ENCODE measurements at places on chromosomes 5 and 9. TPM values are rescaled to one million over a fixed set of nuclear protein-coding genes. Genes with fewer than 3 reads are reported as not detected.

GRCh38 chr9:4313144-4313543 is 13.3 kb upstream of the GLIS3 start:
- no peak overlapping the region for H3K27ac ChIP-seq
- H3K4me1 ChIP-seq: no peaks in the 10 kb centered on the region
- H3K27me3 ChIP-seq: no peaks in the 10 kb centered on the region
- no peaks in the 10 kb centered on the region for H3K36me3 ChIP-seq
- no peak overlapping the region for H3K4me3 ChIP-seq

- no peaks in the 10 kb centered on the region for H3K4me1 ChIP-seq
- H3K4me3 ChIP-seq: no peak overlapping the region
- H3K27ac ChIP-seq: no peak overlapping the region
- H3K27me3 ChIP-seq: no peaks in the 10 kb centered on the region
- H3K36me3 ChIP-seq: no peaks in the 10 kb centered on the region
Measured at GRCh38 chr9:70679845-70680244, 265.4 kb upstream of the KLF9 start.

GRCh38 chr5:160166069-160166972 is 47.1 kb upstream of the PWWP2A start:
- no peaks in the 10 kb centered on the region for H3K27me3 ChIP-seq
- no peaks in the 10 kb centered on the region for H3K36me3 ChIP-seq
- no peak for DNase-seq
- no peak overlapping the region for H3K4me3 ChIP-seq
- peaks cover 21% of the 10 kb centered on the region for H3K4me1 ChIP-seq

SPAAR gene
- total RNA-seq: 13.5 TPM

MSX2 gene
- 0.52 TPM for total RNA-seq

PCDHGB6 gene
- total RNA-seq: 7.5 TPM

All from upper lobe of right lung (tissue), 1 donor.